ENCODE measurements at places on chromosomes 4 and X. TPM values are rescaled to one million over a fixed set of nuclear protein-coding genes. Genes with fewer than 3 reads are reported as not detected.

Gene ACE2
- total RNA-seq, result not detected

Gene CISD2
- 41.3 TPM for total RNA-seq

Gene CRMP1
- 3.9 TPM for total RNA-seq

Gene MAP9
- 5.1 TPM for total RNA-seq

Gene CENPVL3
- total RNA-seq, result not detected

Gene NAP1L2
- 0.88 TPM for total RNA-seq

Gene HELT
- not detected for total RNA-seq

Gene HSFX4
- total RNA-seq, result not detected

Gene PNMA6F
- not detected for total RNA-seq

Gene ADGRL3
- total RNA-seq, result 0.02 TPM

Gene FRG1
- total RNA-seq, result 43.5 TPM

Gene PRICKLE3
- 18.6 TPM for total RNA-seq

Gene FAM9B
- total RNA-seq, result not detected

Gene USP17L30
- total RNA-seq, result not detected

Gene COX7B2
- total RNA-seq, result not detected

Gene ANTXR2
- total RNA-seq, result 4.1 TPM

All from A549 treated with GW870086 at 1 μM for 4 hours (cell line).